SK-N-MC (cell line): ENCODE measurements at places on chromosomes 3 and 15.

DNA sequence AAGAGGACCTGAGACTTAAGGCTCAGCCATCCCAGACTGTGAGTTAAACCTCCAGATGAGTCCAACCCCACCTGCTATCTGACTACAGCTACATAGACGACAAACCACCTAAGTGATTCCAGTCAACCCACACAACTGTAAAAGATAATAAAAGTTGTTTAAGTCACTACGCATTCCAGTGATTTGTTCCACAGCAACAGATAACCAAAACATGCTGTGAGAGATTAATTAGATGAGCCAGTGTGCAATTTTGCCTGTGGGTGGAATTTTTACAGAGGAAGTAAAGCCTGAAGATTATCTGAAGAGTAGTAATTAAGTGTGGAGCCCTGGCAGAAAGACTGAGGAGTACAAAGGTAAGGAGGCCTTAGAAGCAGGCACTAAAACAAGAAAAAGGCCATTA lies 5.4 kb downstream of the BTBD1 start:
- DNase-seq: peak; percentile 92

DNA sequence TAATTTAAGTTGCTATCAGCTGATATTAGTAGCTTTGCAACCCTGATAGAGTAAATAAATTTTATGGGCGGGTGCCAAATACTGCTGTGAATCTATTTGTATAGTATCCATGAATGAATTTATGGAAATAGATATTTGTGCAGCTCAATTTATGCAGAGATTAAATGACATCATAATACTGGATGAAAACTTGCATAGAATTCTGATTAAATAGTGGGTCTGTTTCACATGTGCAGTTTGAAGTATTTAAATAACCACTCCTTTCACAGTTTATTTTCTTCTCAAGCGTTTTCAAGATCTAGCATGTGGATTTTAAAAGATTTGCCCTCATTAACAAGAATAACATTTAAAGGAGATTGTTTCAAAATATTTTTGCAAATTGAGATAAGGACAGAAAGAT lies 70.0 kb downstream of the ECT2 start:
- no peak for DNase-seq

DNA sequence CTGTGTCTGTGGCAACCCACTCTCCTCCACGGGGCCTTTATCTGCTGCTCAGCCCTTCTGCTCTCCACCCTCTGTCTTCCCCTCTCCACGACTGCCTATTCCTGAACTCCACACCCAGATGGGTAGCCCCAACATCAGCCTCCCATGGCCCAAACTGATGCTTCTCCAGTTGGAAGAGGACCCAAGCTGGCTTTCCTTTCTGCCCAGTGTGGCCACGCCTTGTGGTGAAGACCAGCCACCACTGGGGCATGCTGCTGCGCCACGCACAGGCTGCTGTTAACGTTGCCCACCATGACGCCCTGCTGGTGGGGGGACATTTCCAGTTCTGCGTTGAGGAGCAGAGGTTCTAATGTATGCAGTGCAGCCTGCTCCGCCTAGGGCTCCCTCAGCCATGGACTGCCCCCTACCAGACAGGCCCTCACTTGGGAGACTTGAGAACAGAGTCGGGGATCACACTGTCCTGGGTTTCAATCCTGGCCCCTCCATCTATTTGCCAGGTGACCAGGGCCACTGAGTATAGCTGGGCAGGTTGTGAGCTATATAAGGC lies 26.9 kb downstream of the CFAP100 start:
- DNase-seq: no peak

- DNase-seq: no peak
Measured at GRCh38 chr3:36905545-36905944, 39.3 kb downstream of the TRANK1 start.

DNA sequence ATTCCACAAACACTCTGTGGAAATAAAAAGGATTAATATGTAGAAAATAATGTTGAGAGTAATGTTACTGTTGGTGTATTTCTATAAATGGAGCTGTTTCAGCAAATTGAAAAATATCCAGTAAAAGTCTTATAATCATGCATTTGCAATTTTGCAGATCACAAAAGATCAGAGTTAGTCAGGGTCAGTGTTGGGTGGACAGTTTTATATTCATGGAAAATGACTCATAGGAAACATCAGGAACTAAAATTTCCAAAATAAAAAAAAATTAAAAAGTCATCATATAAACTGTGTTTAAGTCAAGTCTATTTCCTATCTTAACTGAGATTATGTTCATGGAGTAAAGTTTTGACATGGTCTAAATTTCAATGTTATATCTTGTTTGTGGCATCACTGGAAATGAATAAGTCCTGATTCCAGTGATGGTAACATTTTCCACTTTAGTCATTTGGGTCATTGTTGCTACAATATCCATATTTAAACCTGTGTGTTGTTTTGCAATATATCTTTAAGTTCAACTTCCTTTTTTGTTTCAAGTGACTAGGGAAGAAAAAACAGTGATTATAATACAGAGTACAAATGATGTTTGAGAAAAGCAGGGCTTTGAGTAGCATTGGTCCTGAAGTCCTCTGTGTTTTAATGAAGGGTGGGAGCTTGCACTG lies 37.8 kb downstream of the MITF start:
- no peak for DNase-seq

DNA sequence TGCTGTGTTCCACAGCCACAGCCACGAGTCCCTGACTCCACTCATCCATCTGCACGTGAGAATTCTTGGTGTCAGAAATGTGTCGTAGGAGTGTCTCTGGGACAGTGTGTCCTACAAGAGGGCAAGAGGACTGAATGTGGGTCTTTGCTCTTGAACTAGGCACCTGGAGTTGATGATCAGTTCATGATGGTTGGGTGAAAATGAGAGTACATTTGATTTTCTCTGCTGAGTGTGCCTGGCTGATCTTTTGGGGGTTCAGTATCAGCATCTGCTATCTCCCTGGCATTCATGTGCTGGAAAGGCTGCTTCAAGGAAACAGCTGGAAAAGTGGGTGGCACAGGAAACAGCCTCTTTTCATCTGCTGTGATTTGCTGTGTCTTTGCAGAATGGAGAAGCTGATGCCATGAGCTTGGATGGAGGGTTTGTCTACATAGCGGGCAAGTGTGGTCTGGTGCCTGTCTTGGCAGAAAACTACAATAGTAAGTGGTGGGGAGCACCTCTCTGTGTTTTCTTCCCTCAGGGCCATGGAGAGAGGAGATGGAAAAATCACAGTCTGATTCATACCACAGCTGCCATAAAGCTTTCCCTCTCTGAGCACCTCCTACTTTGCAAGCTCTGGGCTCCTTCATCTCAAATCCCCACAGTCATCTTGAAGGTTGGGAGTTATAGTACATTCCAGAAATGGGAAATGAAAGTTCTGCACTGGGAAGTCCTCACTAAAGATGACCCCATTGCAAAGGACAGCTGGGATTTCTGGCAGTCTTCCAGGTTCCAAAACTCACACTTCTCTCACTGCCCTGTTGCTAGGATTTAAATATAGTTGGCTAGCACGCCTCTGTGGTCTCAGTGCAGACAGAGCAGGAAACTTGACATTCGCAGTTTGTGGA lies 17.8 kb downstream of the TF start:
- DNase-seq: no peak

DNA sequence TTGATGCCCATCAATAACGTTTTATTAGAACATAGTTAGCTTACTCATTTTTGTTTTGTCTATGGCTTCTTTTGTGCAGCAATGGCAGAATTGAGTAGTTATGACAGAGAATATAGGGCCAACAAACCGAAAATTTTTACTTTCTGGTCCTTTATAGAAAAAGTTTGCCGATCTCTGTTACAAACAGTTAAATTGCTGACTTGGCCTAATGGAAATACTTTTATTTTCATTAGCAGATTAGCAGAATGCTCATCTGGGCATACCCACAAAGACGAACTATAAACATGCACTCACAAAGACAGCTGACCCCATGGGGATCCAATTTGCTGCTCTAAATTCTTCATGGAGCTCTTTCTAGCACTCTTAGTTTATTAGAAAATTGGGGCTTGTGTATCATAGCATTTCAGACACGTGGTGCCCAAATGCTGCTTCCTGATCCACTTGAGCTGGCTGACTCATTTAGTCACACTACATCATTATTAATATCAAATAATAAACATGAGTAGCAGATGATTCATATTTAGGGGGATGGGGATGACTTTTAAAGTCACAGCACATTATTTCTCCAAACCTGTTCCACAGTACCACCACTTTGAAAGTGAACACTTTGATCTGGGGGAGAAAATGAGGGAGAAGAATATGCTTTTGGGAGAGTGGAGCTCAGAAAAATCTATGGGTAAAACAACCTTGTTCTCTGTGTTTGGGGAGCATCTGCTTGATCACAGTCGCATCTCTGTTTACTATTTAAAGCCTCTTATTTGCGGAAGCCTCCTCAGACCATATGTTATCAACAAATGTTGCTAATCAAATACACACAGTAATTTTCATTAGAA lies 228.1 kb upstream of the FEZF2 start:
- DNase-seq: no peak

GRCh38 chr3:8301977-8302735 lies 199.5 kb upstream of the LMCD1 start:
- DNase-seq: peak; percentile 51

DNA sequence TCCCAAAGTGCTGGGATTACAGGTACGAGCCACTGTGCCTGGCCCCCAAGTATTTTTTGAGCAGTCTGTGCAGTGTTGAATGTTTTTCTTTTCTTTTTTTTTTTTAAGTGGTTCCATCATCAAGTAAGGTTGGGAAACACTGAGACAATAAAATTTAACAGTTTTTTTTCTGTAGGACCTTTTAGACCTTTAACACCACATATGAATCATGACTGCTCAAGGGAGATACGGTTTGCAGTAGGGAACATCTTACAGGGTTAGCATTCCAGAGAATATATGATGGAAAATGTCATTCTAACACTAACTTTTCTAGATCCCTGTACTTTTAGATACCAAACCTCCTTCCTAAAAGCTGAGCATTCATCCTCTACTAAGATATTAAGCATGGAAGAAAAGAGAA lies 41.7 kb downstream of the SNX4 start:
- DNase-seq: no peak

GRCh38 chr3:127049393-127049792 lies 66.5 kb downstream of the PLXNA1 start:
- peak; percentile 16 for DNase-seq

GRCh38 chr15:71748293-71748718 lies 62.0 kb upstream of the NR2E3 start:
- no peak for DNase-seq

GRCh38 chr3:45507820-45508317 lies 86.7 kb upstream of the LIMD1 start:
- DNase-seq: peak; percentile 86

DNA sequence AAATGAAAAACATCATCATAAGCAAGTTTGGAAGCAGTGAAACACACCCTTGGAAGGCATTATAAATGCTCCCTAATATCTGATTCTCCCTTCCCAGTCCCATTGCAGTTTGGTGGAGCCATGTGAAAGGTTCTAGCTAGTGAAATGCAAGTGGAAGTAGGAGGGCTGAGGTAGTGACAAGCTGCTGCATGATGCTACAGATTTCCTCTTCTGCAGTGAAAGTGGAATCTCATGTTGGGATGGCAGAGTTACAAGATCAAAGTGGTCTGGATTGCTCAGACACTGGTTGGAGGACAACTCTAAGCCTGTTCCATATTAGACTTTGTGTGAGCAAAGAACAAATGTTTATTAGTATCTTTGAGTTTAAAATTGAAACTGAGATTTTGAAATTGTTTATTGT lies 3.3 kb upstream of the PDCD6IP start:
- DNase-seq: no peak

DNA sequence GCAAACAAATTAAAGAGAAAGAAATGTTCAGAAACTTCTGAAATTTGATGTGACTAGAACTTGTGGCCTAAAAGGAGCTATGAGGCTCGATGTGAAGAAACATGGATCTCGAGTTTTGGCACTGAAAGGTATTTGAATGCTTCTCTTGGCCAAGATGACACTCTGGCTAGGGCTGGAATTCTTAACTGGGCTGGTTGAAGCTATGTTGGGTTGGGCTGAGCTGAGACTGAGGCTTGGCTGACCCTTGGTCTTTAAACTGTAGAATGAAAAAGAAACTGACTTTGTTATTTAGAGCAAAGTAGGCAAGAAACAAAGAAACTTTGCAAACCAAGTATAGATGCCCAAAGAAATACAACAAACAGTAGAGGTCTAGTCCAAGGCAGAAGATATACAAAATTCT lies 28.1 kb upstream of the CLDN16 start:
- DNase-seq: no peak

DNA sequence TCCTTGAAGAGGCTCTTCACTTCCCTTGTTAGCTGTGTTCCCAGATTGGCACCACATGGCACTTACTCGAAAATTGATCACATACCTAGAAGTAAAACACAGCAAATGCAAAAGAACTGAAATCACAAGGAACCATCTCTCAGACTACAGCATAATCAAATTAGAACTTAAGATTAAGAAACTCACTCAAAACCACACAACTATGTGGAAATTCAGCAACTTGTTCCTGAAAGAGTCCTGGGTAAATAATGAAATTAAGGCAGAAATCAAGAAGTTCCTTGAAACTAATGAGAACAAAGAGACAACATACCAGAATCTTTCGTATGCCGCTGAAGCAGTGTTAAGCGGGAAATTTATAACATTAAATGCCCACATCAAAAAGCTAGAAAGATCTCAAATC lies 566.3 kb upstream of the TGFBR2 start:
- DNase-seq: no peak

DNA sequence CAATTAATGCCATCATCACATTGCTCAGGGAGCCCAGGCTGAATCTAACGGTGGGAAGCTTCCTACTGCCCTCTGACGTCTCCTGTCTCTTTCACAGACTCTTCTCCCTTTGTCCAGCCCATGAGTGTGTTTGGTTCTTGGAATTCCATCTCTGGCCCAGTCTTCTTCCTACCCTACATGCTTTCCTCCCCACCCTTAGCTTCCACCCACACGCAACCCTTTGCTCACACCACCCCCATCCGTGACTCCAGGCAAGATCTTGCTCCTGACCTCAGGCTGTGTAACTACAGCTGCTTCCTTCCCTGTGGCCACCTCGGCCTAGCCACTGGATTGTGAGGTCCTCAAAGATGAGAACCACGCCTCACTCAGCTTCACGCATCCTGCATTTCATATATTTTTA lies 72.3 kb upstream of the THBS1 start:
- no peak for DNase-seq

- DNase-seq: no peak
Measured at GRCh38 chr3:28912120-28912885, 368.6 kb upstream of the RBMS3 start.

GRCh38 chr3:15011174-15011573 lies 53.9 kb downstream of the MRPS25 start:
- no peak for DNase-seq

DNA sequence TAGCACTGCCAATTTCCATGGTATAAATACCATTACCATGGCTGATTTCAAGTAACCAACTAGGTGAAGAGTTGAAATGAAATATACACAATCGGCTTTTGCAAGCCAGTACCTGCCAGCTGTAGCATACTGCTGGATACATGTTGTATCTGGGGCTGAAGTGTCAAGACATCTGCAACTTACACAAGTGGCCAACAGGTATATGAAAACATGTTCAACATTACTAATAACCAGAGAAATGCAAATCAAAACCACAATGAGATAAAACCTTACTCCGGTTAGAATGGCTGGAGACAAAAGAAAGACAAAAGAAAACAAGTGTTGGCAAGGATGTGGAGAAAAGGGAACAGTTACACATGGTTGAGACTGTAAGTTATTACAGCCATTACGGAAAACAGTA lies 11.6 kb downstream of the ATOSA start:
- no peak for DNase-seq

GRCh38 chr3:15810702-15811101 lies 12.9 kb upstream of the ANKRD28 start:
- DNase-seq: no peak

GRCh38 chr3:133293397-133294110 lies 106.3 kb upstream of the BFSP2 start:
- DNase-seq: no peak
